Stimulated activated CD4-positive, alpha-beta T cell treated with anti-CD3 and anti-CD28 coated beads, TNF-alpha, amount 100 ng/mL, for 24 hours (primary cell): ENCODE measurements at places on chromosomes 7 and 10.

DNA sequence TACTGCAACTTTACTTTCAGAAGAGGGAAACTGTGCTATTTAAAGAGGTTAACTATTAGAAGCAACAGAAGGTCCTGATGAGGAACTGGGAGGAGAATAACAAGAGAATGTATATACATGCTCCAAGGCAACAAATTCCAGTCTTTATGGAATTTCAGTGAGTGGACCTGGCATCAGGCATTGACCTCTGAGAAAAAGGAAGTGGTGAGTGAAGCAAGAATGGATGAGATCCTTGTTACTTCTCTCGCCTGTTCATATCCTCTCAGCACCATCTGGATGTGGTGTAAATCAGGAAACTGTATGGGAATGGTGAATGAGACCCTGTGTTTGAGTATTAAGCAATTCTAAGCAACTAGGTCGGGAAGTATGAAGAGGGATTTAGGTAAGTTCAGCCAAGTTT lies 30.3 kb upstream of the KBTBD2 start:
- no peak for DNase-seq

DNA sequence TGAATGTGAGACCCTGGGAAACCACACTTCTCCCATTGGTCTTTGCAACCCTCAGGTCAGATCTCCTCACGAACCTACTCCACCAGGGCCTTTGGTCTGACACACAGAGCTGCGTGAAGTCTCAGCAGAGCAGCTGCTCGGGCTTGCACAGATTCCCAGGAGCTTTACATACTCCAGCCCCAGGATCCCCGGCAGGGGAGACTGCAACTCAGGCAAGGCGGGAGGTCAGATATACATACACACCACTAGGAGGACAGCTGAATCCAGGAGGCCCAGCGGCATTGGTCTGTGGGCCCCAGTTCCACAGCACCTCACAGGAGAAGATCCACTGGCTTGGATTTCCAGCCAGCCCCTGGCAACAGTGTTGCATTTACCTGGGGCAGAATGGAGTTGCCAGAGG lies 239.2 kb downstream of the GPAM start:
- DNase-seq: no peak

GRCh38 chr10:78502210-78502936 lies 468.7 kb downstream of the RPS24 start:
- no peak for DNase-seq

- DNase-seq: no peak
Measured at GRCh38 chr10:4329225-4329624, 496.8 kb upstream of the AKR1E2 start.

DNA sequence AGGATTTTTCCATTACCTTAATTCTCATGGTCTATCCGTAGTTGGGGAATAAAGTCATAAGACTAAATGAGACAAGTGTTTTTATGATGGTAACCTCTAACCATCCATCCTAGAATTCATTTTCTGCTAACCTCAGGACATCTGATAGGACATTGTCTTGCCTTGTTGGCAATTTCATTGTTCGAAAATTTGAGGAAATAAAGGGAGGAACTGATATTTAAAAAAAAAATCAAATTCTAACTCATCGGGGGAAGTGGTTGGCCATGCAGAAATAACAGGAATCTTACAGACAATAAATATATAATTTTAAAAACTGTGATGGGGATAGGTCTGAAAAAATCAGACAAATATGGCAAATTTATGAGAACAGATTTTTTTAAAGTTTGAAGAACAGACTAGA lies 21.7 kb upstream of the RHOBTB1 start:
- no peak for DNase-seq

DNA sequence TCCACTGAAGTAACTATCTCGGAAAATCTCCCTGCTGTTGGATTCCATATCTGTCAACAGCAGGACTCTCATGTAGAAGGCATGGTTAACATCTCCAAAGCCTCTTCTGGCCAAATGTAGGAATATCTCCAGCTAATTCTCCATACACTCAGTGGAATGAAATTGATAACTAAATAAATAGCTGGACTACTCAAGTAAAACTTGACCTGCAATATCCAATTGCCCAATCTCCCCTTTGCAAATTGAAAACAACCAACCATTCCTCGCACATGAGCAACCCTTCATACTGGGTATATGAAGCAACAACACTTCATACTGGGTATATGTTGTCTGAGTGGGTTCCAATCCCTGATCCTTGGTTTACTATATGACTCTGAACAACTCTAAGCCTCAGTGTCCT lies 105.4 kb upstream of the KMT2E start:
- no peak for DNase-seq

- no peak for DNase-seq
Measured at GRCh38 chr10:23656735-23657134, 217.9 kb downstream of the OTUD1 start.

GRCh38 chr7:90752051-90752450 lies 155.9 kb downstream of the CDK14 start:
- no peak for DNase-seq

DNA sequence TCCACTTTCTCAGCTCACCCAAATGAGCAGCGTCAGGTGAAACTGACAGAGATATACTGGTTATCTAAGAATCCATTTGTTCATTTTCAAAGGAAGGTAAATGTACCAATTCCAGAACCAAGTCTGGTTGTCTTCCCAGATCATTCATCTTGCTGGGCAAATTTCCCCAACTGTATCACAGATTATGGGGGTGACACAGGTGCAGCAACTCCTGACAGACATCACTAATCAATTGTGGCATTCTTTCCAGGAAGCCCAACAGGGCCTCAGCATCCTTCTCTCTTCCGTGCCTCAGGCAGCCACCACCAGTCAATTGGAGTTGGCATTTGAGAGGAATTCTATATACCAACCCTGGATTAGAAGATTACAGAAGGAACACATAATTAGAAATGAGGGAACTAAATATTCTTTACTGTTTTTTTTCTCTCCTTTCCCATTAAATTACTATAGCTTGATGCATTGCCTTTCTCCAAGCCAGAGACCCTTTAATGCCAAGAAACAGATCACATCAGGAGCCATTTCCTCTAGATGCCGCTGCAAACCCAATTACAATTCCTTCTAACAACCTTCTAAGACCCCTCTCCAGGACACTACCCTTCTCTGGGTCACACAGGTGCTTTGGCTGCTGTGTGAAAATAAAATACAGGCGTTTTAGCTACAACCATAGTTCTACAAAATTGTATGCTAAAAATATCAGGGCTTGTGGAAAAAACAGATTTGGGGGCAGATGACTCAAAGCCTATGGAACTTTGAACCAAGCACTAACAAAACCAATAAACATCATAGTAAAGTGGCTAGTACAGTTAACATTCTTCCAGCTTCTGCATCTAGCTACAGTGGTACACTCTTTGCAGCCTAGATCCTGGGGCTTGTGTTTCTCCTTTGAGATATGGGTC lies 291.6 kb downstream of the RNLS start:
- DNase-seq: no peak

DNA sequence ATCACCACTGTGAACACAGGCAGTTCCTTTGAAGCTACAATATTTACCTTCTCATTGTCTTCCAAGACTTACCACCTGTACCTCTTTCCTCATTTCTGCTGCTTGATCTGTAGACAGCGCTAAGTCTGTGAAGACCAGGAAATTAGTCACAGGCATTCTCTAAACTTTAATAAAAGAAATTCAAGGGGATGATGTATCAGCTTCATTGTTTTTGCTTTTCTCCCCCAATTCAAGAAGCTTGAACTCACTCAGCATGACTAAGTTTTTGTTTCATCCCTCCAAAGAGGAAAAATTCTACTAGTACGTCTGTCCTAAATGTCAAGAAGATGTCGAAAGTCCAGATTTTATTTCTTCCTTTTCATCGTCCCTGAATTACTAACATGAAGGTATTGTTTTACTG lies 75.3 kb upstream of the PPP1R9A start:
- no peak for DNase-seq

DNA sequence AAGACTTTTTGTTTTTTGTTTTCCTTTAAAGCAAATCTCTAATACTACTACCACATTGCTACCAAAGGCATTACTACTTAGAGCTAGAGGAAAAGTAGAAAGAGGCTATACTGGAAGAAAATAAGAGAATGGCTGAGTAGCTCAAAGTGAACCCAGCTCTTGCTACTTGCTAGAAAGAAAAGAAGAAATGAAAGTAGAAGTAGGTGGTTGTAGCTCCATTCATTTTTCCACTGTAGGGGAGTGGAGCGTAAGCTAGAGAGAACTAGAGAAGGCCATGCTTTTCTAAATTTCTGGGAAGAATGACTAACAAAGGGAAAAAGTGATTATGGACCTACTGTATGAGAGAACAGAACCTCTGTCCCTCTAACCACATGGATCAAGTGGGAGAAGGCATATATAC lies 184.4 kb downstream of the PON1 start:
- no peak for DNase-seq

DNA sequence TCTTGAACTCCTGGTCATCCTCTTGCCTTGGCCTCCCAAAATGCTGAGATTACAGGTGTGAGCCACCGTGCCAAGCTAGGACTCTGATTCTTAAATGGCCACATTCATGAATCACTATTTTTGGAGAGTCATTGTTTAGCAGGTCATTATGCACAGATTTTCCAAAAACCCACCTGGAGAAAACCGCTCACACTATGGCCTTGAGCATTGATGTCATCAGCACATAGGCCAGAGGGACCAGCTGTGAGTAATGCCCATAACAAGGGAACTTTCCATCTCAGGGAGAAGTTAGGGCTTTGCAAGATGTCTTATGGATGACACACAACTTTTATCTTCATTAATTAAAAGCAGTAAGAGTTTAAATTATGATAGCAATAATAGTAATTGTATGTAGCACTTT lies 86.4 kb upstream of the KIF5B start:
- no peak for DNase-seq

DNA sequence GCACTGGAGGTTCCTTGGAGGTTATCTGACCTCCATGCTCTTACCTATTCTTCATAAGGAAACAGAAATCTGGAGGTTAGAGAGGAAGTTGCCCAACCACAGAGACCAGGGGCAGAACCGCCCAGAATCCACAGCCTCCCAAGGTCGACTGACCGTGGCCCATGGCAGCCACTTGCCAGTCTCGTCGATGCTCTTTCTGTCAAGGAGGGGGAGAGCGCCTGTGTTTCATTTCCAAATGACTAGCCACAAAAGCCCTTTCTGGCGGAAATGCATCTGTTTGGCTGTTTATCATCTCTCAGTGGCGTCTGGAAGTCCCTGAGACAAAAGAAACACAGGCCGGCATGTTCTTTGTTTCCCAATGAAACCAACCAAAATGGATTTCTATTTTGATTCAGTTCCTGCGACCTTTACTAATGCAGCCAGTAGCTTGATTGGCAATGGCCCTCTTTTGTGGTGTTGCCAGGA lies 2.9 kb downstream of the RAMP3 start:
- no peak for DNase-seq

- DNase-seq: no peak
Measured at GRCh38 chr10:58341947-58342346, 7.1 kb downstream of the UBE2D1 start.

DNA sequence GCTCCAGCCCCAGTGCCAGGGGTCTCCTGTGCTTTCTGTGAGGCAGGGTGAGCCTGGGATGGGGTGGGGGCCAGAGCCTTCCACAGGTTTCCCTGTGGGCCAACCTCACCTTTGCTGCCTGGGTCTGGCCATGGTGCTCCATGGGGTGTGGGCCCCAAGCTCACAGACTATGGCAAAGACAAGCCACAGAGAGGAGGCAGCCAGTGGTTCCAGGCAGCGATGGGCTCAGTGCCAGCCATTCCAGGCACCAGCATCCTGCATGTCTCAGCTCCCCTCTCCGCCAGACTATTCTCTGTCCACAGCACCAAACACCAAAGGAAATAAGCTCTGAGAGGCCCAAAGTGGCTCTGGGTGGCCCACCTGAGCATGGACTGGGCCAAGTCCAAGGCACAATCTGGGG lies 133.5 kb downstream of the PTPN20 start:
- DNase-seq: no peak

DNA sequence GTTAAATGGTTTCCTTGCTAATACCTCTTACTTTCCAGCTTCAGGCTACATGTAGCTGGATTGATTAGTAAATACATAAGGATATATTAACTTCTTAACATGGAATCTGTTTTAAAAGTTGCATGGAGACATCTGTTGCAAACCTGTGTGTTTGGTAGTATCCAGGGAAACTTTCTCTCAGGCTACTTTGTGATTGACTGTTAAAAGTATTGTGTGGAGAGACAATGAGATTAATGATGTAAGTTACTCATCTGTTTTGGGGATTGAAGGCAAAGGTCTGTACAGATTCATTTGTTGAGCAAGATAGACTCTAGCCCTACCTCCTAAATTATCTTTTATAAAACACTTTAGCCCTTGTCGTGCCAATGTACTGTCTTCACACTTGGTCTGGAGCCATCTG lies 6.6 kb downstream of the CREB5 start:
- no peak for DNase-seq

DNA sequence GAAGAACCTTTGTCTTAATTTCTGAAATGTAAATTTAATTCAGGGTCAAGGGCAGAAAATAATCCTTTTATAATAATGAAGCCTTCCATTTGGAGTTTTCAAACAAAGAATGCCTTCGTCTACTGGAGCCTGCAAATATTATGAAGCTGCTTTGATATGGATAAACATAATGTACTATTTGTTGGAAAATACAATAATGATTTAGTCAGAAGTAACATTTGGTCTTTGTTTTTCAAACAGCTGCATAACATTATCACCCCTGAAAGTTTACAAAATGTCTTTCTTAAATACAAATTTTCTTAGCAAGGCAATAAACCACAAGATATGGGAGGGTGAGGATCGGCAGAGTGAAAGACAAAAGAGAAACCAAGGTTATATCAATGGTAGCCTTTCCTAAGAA lies 41.5 kb downstream of the TMEM26 start:
- no peak for DNase-seq

- DNase-seq: no peak
Measured at GRCh38 chr7:845731-846130, 13.5 kb downstream of the SUN1 start.

DNA sequence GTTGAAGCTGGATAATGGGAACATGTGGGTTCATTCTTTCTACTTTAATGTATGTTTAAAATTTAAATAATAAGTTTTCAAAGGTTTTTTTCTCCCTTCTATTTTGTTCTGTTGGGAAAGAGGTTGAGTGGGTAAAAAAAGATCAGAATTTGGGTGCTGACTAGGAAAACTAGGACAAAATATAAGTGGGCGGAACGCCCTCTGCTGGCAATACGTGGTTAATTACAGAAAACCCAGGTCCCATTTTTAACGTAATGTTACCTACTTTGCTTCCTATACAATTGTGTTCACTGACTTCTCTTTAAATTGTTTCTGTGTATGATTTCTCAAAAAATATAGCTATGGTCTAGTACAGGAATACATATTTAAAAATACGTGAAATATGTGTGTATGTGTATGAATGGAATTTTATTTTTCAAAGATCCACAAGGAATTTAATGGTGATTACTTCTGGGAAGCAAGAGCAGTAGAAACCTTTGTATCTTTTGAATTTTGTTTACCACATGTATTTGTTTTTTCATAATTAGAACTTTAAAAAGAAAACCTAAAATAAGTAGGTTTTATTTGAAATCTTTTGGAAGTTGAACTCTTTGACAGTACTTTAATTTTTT lies 8.7 kb downstream of the ECD start:
- DNase-seq: peak; percentile 26

GRCh38 chr7:117673367-117673766 lies 193.5 kb downstream of the CFTR start:
- DNase-seq: no peak

GRCh38 chr7:130384371-130384801 lies 4.1 kb downstream of the CPA1 start:
- no peak for DNase-seq
